Retina (tissue), 1 donor: ENCODE measurements at places on chromosomes 5 and 9.

GRCh38 chr9:134247918-134248631 lies 78.2 kb upstream of the RXRA start:
- no peak for DNase-seq

GRCh38 chr5:82745016-82745415 lies 332.2 kb downstream of the TMEM167A start:
- no peak for DNase-seq

DNA sequence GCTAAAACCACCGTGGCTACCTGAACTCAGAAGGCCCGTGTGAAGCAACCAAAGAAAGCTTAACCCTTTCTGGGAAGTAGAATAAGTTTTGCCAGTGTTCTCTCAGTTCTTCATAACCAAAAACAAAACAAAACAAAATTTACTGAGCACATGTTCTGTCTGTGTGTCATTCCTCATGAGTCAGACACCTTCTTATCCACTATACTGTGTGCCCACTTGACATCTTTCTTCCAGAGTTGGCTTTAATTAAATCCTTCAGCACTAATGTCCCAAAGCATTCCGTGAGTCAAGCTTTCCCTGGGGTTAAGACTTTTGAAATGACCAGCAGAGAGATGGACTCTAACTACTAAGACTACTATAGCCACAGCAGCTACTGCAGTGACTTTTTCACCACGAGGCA lies 61.3 kb downstream of the GLIS3 start:
- no peak for DNase-seq

DNA sequence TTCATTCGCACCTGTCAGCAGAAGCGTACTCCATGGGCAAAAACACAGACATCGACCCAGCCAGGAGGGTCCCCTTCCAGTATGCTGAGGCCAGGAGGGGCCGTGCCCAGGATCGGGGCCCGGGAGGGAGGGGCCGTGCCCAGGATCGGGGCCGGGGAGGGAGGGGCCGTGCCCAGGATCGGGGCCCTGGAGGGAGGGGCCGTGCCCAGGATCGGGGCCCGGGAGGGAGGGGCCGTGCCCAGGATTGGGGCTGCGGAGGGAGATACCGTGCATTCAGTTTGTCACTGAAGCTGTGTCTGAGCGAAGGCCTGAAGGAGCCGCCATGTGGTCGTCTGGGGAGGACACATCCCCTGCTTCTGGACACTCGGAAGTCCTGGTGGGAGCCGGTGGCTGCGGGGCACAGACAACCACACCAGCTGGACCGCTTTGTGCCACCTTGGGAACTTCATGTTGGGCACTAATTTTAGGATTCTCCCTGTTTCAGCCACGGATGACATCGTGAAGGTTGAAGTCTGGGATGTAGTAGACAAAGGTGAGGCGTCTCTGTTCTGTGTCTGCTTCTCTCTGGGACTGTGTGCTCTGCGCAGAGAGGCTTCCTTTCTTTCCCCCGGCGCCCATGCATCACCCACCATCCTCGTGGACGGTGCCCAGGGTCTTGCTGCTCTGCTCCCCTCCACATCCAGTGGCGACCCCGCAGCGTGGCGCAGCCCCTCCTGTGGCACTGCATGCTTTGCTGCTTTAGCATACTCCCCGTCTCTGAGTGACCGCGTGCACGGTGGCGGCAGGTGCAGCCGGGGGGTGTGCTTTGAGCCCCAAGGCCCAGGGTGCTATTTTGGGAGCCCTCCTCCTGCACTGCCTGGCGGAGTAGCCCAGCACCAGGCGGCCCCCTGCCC lies 16.7 kb upstream of the AJM1 start:
- no peak for DNase-seq

GRCh38 chr5:6554812-6555211 lies 78.0 kb downstream of the NSUN2 start:
- DNase-seq: no peak

GRCh38 chr9:92407818-92408217 lies 3.4 kb upstream of the OGN start:
- DNase-seq: no peak

GRCh38 chr5:2112173-2113025 lies 229.7 kb upstream of the IRX4 start:
- peak; percentile 87 for DNase-seq

GRCh38 chr5:158658446-158659230 lies 441.1 kb downstream of the EBF1 start:
- DNase-seq: no peak

DNA sequence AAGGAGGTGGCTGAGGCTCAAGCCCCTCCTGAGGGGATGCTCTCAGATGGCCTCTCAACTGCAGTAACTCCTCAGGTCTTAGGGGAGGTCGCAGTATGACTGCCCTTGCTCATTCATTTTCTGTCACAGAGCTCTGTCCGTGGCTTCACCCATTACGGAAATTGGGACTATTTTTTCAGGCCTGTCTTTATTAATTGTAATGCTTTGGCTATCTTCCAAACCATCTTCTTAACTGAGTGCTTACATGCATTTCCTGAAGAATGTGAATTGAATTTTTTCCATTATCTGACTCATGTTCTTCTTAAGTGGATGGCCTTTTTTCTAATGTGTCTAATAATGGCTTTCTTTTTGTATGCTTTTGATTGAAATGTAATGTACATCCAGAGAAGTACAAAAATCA lies 36.4 kb upstream of the SV2C start:
- no peak for DNase-seq

- no peak for DNase-seq
Observed at GRCh38 chr9:137127301-137128157, 11.4 kb upstream of the GRIN1 start.

GRCh38 chr9:137139468-137140150 lies 655 bp downstream of the GRIN1 start:
- DNase-seq: no peak

DNA sequence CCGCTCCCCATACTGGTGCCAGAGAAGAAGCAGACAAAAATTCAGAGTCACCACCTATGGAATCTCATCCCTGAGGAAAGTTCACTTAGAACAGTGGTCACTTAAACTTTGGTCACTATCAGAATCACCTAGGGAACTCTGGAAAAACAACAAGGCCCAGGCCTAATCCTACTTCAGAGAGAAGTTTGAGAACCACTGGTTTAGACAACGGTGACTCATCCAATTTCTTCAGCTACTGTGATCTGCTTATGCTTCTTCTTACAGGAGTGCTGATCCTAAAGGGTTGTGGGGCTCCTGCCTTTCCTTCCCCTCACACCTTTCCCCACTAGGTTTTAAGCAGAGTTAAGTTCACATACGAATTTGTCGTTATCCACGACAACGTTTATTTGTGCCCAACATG lies 194.7 kb upstream of the KLF4 start:
- DNase-seq: no peak

- peak; percentile 89 for DNase-seq
Observed at GRCh38 chr5:177455661-177456590, 9.3 kb downstream of the PRR7 start.

DNA sequence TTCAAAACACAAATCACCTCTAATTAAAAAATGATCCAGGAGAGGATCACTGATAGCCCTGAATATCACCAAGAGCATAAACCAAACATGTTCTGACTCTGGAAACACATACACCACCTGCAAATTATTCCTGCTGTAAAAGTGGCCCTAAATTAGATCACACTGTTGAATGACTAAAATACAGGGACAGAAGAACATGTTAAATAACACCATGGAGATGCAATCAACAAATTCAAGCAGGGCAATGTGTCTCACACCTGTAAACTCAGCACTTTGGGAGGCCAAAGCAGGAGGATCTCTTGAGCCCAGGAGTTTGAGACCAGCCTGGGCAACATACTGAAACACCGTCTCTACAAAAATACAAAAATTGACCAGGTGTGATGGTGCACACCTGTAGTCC lies 18.2 kb upstream of the SPOUT1 start:
- no peak for DNase-seq

DNA sequence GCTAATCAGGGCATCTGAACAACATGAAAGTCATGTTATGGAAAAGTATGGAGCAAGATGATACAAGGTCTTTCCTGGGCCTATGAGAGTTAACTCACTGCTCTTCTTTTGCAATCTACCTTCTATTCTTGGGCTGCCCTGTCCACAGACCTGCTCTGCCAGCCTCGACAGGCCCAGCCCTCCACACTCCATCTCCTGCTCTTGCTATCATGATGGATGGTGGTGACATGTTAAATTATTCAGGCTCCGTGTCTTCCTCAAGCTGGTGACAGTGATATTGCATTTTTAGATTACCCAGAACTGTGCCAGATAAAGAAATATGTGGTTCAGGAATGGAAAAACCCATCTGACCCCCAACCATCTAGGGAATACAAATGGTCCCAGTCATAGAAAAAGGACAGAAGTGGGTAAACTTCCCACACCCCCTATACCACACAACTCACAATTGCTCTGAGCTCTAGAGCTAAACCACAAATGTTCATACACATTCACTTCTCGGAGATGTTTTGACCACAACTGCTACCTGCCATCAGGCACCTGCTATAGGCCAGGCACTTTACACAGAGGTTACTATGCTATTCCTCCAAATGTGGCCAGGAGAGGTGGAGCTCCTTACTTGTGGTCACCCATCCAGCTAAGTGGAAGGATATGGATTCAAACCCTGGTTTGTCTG lies 311.3 kb downstream of the ASTN2 start:
- DNase-seq: no peak

- DNase-seq: no peak
Observed at GRCh38 chr9:85942913-85943709, 2.2 kb downstream of the NAA35 start.

GRCh38 chr5:173027905-173028304 lies 28.2 kb upstream of the CREBRF start:
- DNase-seq: no peak

- DNase-seq: no peak
Observed at GRCh38 chr5:52177193-52177592, 610.5 kb upstream of the ITGA1 start.

GRCh38 chr5:67815455-67816391 lies 399.8 kb upstream of the PIK3R1 start:
- no peak for DNase-seq

- DNase-seq: no peak
Observed at GRCh38 chr9:8085986-8086385, 286.4 kb upstream of the DMAC1 start.

DNA sequence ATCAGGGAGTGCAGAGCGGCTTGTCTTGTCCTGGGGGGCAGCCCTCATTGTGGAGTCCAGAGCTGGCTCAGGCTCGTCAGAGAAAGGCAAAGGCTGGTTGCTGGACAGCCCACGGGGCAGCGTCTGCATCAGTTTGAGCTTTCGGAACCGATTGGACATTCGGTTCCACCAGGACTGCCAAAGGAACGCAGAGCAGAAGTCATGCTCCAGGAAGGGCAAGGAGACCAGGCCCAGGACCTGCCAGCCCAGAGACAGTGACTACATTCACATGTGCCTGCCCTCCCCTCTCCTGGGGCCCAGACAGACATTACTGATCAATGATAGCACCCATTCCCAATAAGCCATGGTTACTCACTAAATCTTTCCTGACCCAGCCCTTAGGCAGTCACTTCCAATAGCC lies 18.1 kb downstream of the ANKS6 start:
- DNase-seq: no peak

DNA sequence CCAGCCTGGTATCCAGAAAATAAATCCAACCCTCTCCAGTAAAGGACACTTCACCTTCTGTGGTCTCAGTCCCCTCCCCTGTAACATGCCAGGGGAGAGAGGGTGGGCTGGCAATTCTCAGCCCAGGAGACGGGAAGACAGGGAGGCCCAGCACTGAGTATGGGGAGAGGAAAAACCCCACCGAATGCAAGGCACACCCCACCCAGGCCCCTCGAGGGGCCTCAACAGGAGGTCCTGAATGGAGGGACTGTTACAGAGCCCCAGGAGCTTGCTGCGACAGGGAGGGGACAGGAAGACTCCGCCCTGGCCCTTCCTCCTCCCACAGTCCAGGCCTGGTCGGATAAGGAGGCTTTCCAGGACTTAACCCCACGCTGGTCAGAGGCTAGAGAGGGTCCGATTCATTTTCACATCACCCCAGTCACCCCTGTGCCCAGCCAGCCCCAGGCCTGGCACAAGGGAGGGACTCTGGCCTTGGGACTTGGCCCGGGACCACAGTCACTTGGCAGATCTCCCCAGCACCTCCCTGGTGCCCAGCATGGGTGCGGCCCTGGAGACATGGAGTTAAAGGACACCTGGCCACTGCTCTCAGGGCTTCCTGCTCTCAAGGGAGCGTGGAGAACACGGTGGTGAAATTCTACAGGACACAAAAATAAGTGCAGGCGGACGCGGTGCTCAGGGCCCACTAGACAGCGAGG lies 44.9 kb upstream of the STXBP1 start:
- no peak for DNase-seq

GRCh38 chr5:10288592-10289219 lies 19.0 kb downstream of the CMBL start:
- no peak for DNase-seq

DNA sequence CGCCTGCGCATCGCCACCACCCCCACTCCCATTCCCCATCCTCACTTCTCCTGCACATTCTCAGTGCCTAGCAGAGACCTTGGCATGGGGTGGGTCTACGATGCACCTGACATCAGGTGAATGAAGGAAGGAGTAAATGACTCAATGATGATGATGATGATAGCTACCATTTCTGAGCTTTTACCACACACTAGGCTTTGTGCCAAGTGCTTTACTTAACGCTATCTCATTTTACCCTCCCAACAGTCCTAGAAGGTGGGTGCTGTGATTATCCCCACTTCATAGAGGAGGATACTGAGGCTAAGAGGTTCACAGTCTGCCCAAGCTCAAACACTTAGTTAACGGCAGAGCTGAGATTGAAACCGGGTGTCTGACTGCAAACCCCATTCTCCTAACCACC lies 27.1 kb downstream of the CAMK2A start:
- DNase-seq: no peak

DNA sequence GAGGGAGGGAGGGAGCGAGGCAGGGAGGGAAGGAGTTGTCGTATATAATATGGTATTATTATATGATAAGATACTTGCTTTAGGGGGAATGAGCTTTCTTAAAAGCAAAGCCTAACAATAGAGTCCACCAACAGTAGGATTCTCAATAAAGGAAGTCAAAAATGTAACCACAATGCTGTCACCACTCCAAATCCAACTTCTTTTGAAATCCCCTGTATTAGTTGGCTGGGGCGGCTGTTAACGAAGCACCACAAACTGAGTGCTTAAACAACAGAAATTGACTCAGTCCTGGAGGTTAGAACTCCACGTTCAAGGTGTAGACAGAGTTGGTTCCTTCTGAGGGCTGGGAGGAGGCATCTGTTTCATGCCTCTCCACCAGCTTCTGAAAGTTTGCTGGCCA lies 23.1 kb downstream of the GAS1 start:
- no peak for DNase-seq

DNA sequence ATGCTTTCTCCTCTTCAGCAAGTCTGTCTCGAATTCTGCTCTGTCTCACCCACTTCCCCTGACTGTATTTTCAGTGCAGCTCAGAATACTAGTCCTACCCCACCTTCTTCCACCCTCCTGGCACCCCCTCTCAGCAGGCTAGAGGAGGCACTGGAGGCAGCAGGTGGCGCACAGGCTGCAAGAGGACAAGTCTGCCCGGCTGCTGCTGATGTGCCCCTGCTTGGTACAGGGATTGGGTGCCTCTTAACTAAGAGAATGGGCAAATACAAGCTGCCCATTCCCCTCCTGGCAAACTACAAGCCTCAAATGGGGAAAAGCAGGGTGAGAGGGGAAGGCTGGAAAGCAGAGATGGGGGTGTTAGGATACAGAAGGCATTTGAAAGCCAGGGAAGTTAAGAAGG lies 5.1 kb downstream of the TLN1 start:
- DNase-seq: no peak

- DNase-seq: no peak
Observed at GRCh38 chr5:86546044-86546443, 71.7 kb upstream of the COX7C start.
